ENCODE measurements at places on chromosomes 2 and 18.

GRCh38 chr2:60407398-60407797 lies 146.1 kb downstream of the BCL11A start:
- no peak for DNase-seq

DNA sequence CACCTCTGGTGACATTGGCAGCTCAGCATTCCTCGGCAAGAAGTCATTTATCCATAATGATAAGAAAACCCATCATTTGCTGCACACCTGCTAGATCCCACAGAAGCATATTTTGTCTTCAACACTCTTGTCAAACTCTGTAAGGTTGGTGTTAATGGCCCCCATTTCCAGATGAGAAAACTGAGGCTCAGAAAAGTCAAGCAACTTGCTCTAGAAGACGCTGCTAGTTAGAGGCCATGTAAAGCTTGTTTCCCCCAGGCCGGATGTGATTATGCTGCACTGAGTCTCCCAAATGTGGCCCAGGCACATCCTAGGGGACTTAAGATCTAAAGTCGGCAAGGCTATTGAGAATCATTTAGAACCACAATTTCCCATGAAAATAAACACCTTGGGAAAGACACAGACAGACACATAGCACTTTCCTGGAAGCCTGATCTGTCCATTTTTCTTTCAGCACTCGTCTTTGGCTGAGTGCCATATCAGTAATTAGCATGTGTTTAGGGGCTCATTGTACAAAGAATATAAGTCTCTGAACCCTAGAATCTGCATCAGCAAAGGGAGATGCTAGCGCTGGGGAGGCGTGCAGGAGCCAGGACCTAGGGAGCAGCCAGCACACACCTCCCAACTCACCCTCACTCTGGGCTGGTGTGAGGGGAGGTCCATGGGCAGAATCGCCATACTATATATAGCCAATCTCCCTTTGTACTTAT lies 39.3 kb downstream of the C1QL2 start:
- no peak for DNase-seq

GRCh38 chr2:81734981-81735380 lies 1430.4 kb upstream of the LRRTM1 start:
- no peak for DNase-seq

- DNase-seq = no peak
Observed at GRCh38 chr2:120787111-120787821, 51.6 kb downstream of the GLI2 start.

DNA sequence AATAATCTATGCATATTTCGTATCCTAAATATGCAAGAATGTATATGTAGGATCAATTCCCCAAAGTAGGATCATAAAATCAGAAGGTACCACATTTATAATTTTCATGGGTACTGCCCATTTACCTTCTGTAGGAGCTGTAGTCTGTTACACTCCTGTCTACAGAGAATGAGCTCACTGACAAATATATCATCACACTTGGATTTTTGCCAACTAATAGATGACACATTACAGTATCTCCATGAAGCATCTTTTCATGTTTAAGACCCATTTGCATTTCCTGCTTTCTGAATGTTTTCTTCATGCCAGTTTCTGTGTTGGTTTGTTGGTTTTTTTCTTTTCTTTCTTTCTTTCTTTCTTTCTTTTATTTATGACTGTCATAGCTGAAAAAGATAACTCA lies 70.9 kb upstream of the EML6 start:
- DNase-seq = peak; percentile 62

DNA sequence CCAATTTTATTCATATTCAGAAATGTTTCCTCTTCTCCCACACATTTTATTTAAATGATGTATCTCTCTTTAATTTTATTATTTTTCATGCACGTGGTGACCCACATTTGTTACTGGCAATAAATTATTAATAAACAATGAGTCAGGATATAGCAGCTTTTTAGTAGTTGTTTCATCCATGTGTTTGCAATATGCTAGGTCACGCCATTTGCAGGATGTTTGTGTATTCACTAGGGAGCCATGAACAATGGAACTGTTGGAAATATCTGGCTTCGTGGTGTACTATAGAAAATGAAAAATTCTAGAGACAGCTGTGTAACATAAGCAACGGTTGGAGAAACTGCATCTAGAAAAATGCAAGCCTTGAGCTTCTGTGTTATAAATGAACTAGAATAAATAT lies 176.0 kb upstream of the COL3A1 start:
- DNase-seq = peak; percentile 68

- no peak for DNase-seq
Observed at GRCh38 chr2:228377533-228377932, 196.0 kb upstream of the SPHKAP start.

DNA sequence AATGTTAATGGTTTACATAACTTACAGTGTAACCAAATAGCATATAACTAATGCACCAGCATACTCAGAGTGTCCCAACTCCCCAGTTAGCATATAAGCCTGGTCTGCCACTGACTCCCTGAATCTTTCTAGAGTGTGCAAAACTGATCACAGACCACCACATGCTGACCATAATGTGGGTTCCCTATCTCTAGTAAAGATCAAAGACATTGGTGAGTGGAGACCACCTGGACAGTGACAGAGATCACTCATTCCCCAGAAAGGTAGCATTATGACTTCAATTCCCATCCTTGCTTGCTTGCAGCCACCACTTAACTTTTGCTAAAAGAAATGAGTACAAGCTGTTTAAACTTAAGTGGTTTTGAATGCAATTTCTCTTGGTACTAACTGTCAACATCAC lies 39.0 kb downstream of the KANSL1L start:
- DNase-seq = no peak

GRCh38 chr2:46144133-46144800 lies 152.9 kb upstream of the EPAS1 start:
- no peak for DNase-seq

DNA sequence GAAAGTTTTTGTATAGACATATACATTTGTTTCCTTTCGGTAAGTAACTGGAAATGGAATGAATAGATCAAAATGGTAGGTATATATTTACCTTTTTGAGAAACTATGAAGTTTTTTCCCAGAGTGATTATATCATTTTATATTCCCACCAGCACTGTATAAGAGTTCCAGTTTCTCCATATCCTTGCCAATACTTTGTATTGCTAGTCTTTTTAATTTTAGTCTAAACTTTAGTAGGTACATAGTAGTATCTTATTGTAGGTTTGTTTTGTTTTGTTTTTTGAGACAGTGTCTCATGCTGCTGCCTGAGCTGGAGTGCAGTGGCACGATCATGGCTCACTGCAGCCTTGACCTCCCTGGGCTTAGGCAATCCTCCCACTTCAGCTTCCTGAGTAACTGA lies 56.6 kb downstream of the AGPS start:
- no peak for DNase-seq

- DNase-seq = no peak
Observed at GRCh38 chr2:234905547-234906265, 46.1 kb upstream of the SH3BP4 start.

DNA sequence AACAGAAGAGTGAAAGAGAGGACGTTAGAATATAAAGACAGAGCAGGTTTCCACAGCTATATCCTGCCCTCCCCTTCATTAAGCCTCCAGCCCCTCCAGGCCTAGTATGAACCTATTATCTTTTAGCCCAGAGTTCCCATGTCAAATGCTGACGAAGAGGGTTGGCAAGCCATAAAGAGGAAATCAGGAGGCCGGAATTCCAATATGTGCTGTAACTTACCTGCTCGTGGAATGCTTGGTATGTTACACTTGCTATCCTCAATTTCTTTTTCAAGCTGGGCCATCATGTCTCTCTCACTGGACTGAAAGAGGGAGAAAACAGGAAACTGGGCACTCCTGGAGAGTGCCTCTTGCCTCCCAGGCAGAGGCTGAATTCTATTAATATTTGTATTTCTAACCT lies 264.1 kb downstream of the TRIB2 start:
- no peak for DNase-seq

DNA sequence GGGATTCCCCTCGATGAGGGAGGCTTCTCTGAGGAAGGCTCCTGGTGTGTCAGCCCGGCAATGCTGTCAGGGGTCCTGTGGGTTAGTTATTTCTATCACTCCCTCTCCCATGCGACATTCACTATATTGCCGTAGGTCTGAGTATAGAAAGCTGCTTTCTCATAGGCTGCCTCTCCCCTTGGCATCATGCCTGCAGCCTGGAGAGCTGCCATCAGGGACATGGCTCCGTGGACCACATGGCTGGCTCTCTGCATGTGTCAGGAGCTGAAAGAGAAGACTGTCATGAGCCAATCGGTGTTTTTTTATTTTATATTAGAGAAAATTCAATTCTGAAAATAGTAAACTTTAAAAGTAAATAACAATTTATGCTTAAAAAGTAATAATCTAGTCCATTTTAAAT lies 198.0 kb downstream of the CDH20 start:
- DNase-seq = no peak

GRCh38 chr2:27747827-27748352 lies 23.6 kb upstream of the MRPL33 start:
- DNase-seq = no peak

All from GM23248 (cell line).